NCI-H69 (cell line): ENCODE measurements at places on chromosomes 5 and 9.
A peak's percentile ranks its signal among the peaks of the same experiment; 100 is the strongest.

- peak; percentile 64 for DNase-seq
Observed at GRCh38 chr5:83564069-83564749, 92.7 kb downstream of the VCAN start.

GRCh38 chr9:21777701-21778100 is 24.7 kb upstream of the MTAP start:
- DNase-seq: no peak

DNA sequence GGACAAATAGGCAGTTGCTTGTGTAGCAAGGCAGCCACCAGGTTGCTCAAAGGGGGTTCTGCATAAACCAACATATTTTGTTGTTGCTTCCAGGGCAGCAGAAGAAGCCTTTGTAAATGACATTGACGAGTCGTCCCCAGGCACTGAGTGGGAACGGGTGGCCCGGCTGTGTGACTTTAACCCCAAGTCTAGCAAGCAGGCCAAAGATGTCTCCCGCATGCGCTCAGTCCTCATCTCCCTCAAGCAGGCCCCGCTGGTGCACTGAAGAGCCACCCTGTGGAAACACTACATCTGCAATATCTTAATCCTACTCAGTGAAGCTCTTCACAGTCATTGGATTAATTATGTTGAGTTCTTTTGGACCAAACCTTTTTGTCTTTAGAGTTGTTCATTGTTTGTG is 20.8 kb downstream of the CLTA start:
- DNase-seq: no peak

DNA sequence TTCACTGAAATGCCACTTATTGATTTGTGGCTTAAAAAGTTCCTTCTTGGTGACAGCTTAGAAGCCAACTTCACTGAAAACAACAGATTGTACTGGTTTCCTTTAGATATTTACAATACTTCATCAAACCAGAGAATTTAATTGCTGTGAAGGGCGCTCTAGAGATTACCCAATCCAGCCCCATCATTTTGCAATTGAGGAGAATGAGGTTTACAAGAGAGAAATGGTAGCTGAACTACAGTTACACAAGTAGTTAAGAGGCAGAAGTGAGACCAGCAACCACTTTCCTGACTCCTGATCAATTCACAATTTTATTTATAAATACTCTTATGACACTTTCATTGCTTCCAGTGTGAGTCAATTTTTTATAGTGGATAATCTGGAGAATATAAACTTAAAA is 103.5 kb upstream of the APC start:
- DNase-seq: no peak

- DNase-seq: peak; percentile 52
Observed at GRCh38 chr9:83964973-83965349, 15.1 kb downstream of the HNRNPK start.

DNA sequence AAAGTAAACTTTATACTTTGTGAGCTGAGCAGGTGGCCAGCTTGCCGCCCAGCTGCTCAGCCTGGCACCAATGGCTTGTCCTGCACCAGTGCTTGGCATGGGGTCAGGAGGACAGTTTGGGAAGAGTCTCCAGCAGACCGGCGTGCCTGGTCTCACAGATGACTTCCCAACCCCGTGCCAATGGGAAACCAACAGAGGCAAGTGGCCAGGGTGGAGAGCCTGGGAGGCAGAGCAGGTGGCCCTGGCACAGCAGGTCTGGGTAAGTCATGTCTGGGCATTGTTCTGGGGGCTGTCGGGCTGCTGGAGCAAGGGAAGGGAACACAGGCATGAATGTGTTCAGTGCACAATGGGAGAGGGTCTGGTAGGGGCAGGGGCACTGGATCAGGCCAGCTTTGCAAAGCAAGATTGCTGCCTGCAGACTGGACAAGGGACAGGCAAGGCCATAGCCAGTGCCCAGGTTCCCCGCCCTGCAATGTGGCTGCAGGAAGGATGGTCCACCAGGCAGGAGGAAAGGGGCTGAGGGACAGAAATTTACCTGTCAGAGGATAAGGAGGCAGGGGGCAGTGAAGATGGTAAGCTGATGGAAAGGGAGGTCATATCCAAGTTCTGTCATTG is 76.2 kb upstream of the ALDH1B1 start:
- no peak for DNase-seq

GRCh38 chr9:37618817-37619216 is 26.4 kb upstream of the TOMM5 start:
- peak; percentile 66 for DNase-seq

- no peak for DNase-seq
Observed at GRCh38 chr5:173394701-173395100, 66.5 kb upstream of the STC2 start.

GRCh38 chr5:140555747-140556312 is 1.4 kb downstream of the SRA1 start:
- no peak for DNase-seq

DNA sequence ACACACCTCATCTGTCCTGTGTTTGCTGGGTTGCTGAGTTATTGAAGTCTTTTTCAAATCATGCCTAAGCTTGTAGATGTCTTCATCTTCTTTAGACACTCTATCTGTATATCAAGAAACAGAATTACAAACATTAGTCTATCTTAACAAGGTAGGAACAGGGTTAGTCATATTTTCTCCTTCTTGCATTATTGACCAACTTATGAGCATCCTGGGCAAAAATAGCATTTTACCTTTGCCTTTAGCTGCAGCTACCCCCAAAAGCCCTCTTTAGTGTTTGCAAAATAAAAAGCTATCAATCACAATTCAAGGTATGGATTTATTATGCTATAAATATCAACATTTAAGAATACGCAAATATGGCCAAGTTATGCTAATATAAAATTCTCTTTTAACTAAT is 3.4 kb downstream of the PLK2 start:
- no peak for DNase-seq

DNA sequence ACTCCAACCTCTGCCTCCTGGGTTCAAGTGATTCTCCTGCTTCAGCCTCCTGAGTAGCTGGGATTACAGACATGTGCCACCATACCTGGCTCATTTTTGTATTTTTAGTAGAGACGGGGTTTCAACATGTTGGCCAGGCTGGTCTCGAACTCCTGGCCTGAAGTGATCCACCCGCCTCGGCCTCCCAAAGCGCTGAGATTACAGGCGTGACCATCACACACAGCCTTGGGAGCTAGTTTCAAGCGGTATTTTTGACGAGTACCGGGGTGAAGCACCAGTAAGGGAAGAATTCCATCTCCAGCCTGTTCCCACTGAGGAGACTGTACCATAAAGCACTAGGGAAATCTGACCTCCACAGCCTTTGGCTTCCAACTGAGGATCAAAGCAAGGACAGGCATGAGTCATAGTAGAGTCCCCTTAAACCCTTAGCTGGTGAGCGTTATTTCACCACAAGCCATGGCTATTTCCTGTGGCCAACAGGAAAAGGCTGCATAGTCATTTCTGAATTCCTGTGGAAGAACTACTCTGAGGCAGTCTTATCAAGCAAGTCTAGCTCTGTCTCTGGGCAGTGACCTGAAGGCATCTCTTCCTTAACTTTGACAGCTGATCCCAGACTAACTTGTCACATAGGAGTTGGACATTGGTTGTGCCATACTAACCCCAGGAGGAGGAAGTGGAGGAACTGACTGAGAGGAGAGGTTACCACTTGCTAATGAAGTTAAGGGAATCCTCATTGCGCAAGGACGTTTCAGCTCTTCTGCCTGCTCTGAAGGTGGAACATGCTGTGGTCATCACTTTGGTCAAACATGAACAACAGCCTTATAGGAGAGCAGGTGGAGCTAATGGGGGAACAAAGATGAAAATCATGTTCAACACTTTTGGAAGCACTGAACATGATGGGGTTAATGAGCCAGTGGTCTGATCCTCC is 85.8 kb upstream of the DMRT1 start:
- DNase-seq: no peak

- DNase-seq: no peak
Observed at GRCh38 chr5:98066910-98067309, 706.6 kb upstream of the RGMB start.

DNA sequence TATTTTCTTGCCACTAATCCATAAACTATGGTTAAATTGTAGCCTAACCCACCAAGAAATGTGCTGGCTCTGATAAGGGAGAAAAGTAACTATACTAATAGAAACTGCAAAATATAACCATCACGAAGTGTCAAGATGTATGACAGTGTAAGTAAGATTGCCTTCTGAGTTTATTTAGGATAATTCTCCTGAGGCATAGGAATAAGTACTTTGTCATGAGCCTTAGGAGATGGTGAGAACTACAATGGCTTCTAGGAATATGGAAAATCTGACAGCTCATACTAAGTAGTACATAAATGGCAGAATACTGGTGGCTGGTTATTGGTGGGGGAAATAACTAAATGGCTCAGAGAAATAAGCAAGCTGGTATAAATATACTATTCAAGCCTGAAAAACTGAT is 543.9 kb downstream of the PRR16 start:
- DNase-seq: no peak

DNA sequence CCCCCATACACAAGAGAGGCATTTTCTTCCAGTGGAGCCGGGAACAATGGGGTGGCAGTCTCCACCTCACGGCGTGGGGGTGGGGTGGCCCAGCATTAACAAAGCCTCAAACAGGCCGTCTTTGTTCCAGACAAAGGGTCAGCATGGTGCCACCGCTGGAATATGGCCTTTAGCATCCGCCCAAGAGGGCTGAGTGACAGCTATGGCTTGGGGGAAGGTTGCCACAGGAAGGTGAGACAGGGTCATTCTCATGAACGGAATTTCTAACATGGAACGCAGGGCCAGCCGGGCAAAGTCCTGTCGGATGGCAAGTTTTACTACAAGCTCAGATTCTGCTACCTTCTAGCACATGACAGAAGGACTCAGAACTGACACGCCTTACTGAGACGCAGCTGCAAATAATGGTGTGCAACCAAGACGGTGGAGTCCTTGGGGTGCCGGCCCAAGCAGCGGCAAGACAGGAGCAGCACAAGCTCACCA is 64.0 kb downstream of the OTULIN start:
- peak; percentile 88 for DNase-seq

- peak; percentile 89 for DNase-seq
Observed at GRCh38 chr5:137220523-137220927, 278.6 kb downstream of the SPOCK1 start.

DNA sequence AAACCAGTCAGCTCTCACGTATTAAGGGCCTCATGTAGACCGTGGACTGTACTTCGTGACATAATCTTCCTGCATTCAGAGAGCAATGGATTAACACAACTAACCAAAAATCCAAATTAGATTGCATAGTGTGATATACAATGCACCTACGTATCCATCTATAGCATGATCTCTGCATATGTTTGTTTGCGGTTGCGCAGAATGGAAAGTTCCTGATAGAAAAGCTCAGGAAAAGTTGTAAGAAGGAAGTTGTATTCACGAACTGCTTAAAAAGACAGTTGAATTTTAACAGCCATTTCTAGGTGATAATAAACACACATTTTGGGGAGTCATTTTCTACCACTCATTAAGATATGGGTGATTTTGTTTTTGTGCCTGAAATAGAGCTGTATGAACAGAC is 869.0 kb downstream of the TLE4 start:
- DNase-seq: no peak

DNA sequence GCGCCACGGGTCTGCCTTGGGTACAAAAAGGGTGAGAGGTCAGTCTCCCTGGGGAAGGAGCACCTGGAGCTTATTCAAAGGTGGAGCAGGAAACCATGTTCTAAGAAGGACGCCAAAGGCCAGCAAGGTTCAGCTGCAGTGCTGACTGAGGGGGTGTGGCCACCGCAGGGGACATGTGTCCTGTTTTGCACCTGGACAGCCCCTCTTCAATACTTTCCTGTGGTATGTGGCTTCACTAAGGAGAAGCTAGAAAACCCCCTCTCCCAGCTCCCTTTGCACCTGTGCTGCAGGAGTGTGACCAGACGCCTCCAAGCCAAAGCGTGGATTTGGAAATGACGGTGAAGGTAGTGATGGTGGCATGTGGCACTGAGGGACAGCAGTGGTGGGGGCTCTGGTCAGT is 23.6 kb downstream of the TRIM14 start:
- DNase-seq: peak; percentile 48

GRCh38 chr9:109975574-109976295 is 195.7 kb downstream of the PALM2AKAP2 start:
- DNase-seq: no peak

DNA sequence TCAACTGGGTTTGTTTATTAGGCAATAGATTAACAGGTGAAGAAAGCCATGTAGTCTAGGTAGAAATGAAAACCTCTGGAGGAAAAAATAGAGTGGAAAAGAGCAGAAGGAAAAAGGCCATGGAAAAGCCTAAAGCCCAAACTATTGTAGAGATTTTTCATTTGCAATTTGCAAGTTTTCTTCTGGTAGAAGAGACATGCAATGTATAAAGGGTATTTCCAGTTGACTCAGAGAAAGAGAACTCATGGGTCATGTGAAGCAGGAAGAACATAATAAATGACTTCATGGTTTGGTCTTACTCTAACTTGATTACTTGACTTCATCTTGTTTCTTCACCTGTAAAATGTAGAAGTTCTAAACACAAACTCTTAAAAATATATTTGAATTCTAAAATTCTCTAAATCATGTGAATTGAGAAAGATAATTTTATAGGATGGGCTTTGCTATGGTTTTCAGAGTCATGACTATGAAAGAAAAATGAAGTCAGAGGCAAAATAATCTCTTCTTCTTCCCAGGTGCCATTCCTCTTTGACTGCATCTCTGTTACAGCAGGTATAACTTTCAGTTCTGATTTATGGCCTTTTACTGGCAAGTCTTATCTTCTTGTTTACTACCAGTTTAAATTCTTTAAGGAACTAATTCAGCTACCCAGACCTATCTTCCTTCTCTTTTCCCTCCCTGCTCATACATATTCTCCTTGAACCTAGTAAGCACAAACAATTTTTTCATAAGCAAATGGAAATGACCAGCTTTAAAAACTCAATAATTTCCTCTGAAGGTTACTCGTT is 47.7 kb upstream of the TMC1 start:
- DNase-seq: no peak

DNA sequence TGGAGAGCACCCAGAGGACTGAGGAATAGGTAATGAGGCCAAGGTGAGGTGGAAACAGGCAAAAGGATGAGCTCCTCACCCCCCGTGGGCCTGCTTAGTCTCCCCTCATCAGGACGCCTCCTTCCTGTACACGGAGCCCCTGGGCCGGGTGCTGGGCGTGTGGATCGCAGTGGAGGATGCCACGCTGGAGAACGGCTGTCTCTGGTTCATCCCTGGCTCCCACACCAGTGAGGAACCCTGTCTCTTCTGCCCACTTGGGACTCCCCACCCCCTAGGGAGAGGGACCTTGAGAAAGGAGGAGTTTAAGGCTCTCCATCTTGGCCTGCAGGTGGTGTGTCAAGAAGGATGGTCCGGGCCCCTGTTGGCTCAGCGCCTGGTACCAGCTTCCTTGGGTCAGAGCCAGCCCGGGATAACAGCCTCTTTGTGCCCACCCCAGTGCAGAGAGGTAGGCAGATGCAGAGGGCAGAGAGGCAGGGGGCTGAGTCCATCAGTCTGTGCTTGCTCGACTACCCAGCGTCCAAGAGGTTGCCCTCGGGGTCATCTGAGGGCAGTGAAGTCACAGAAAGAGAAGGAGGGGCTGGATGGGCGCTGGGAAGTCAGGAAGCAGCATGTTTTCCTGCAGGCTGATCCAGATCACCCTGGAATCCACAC is 7.0 kb downstream of the DOLK start:
- DNase-seq: no peak

DNA sequence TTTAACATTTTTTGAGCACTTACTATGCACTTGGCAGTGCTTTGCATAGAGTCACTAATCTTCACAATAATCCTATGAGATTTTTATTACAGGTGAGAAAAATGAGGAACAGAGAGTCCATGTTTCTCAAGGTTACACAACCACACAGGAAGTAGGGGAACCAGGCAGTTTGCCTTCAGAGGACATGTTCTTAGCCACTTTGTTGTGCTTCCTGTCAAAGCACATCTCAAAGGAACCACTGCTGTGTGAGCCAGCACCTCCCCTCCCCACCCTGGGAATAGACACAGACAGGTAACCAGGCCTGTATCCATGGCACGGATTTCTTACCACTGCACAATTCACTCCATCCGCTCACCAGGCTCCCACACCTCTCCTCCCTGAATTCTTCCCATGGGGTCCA is 6.3 kb upstream of the DNAJB5 start:
- no peak for DNase-seq
